ENCODE measurements at places on chromosomes 1 and 21.
A peak's percentile ranks its signal among the peaks of the same experiment; 100 is the strongest.

GRCh38 chr1:68495968-68496679 is 758 bp downstream of the DEPDC1 start:
- DNase-seq, result peak; percentile 6

- peak; percentile 61 for DNase-seq
Measured at GRCh38 chr21:46097336-46098293, at the start of gene COL6A2. TSS of gene COL6A2 (plus strand) at chr21:46098112.

DNA sequence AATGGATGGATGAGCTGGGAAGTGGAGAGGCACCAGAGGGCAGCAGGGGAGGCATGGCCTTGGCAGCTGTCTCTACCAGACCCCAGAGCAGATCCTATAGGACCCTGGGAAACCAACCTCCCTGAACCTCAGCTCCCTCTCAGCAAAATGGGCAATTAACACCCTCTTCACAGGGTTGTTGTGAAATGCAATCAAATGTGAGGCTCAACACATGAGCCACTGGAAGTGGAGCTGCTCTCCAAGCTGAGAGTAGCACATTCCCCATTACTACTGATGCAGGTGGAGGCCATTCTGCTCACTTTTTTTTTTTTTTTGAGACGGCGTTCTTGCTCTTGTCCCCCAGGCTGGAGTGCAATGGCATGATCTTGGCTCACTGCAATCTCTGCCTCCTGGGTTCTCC is 6.5 kb upstream of the SYNC start:
- DNase-seq, result no peak

DNA sequence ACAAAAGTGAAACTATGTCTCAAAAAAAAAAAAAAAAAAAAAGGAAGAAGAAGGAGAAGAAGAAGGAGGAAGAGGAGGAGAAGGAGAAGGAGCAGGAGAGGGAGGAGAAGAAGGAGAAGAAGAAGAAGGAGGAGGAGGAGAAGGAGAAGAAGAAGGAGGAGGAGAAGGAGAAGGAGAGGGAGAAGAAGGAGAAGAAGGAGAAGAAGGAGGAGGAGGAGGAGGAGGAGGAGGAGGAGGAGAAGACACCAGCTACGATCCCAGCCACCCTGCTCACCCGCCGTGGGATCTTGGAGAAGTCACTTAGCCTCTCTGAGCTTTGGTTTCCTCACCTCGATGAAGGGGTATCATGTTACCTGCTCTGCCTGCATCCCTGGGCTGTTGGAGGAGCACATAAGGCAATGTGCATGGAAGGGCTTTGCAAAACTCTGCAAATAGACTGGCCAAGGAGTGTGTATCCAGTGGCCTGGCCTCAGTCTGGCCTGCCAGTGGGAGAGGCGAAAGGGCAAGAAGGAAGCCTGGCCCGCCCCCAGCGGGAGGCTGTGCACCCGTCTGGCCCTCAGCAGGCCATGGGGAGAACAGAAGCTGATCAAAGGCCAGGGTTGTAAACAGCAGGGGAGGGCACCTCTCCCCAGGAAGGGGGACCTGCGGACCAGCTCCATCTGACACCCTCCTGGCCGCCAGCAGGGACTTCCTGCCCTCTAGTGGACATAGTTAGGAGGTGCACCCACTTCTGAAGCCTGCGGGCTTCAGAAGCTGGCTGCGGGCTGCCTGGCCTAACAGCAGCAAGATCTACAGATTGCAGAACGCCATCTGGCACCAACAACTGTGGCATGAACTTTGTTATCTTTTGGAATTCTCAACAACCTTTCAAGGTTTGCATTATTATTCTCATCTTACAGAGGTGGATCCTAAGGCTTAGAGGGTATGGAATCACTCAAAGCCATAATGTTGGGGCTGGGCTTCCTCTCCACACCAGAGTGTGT is 19.2 kb upstream of the CDK18 start:
- peak; percentile 92 for DNase-seq
